Muscle of leg (tissue), 16 donors: ENCODE measurements at places on chromosomes 13 and 19.

GRCh38 chr13:51861723-51862300 is at the start of gene CCDC70:
CCDC70 (plus strand) TSS chr13:51861969; CDS start chr13:51865412, 3,443 bp downstream.
- DNase-seq: no peak

DNA sequence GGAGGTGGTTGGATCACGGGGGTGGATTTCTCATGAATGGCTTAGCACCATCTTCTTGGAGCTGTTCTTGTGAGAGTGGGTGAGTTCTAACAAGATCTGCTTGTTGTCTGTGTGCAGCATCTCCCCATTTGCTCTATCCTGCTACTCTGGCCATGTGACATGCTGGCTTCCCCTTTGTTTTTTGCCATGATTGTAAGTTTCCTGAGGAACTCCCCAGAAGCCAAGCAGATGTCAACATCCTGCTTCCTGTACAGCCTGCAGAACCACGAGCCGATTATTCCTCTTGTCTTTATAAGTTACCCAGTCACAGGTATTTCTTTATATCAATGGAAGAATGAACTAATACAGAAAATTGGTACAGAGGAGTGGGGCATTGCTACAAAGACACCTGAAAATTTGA is 2.3 kb upstream of the SIGLEC12 start:
- DNase-seq: no peak

- DNase-seq: no peak
Observed at GRCh38 chr19:35217649-35217990, 10.9 kb downstream of the FAM187B start.

DNA sequence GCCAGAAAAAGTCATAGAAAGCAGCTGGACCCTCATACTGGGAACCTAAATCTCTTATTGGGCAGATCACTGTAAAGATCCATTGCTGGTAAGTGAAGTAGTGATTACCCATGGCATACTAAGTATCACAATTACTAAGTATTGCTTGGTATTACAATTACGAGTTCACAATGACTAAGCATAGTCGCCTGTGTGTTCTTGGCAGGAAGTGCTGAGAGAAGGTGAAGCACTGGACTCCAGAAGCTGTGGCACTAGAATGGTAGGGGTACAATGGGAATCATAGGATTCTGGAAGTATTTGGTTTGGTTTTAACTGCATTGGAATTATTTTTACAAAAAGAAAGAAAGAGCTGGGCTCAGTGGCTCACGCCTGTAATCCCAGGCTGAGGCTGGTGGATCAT is 20.3 kb downstream of the LGALS16 start:
- DNase-seq: no peak

- no peak for DNase-seq
Observed at GRCh38 chr13:32734511-32734910, 148.3 kb downstream of the PDS5B start.

GRCh38 chr19:17049711-17050280 is 23.2 kb upstream of the CPAMD8 start:
- no peak for DNase-seq

DNA sequence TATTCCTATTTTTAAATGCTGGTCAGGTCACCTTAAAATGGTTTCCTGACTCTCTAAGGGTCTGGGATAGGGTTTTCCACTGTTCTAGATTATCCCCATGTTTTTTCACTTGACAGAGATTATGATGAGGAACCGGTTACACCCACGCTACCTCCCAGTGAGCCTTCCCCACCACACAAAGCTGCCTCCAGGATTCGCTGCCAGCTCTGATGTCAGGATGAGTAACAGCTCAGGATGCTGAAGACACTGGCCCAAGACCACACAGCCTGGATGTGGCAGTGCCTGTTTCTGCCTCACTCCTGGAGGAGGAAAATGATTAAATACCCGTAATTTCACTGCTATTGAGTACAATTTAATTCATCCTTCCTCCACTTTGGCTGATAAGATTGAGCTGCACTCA is 22.9 kb downstream of the ZNF114 start:
- no peak for DNase-seq

DNA sequence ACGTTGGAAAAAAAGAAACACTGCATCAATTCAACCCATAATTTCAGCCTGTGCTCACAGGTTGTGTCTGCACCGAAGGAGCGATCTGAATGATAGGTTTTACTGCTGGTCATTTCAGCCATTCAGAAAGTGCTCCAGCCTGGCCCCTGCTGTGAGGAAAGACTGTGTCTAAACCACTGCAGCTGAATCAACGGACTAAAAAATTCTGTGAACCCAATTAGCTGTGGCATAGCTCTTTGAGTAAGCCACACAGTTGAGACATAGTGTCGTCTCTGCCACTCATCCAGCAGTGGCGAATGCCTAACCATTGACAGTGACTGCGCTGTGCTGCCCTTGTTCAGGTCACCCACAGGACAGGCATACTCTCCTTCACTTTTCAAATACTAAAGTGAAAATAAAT is 179.8 kb downstream of the COG6 start:
- DNase-seq: no peak

DNA sequence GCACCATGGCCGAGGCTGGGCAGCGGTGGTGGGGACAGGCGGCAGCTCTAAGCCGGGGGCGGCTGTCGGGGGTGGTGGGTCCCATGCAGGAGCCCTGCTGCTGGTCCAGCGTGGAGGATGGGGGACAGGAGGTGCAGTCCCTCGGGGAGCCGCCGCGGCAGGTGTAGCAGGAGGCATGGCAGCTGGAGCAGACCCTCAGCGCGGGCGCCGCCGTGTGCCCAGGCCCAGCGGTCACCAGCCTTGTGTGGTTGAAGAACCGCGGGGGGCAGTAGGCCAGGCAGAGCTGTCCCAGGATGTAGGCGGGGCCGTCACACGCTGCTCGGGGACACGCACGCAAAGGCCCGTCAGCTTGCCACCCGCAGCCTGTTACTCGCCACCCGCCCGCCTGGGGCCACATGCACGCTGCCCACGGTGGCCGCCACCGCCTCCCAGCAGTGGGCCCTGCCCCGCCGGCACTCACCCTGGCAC is 2.9 kb upstream of the C19orf25 start:
- no peak for DNase-seq

- DNase-seq: no peak
Observed at GRCh38 chr19:45528149-45528743, 21.0 kb downstream of the VASP start.

DNA sequence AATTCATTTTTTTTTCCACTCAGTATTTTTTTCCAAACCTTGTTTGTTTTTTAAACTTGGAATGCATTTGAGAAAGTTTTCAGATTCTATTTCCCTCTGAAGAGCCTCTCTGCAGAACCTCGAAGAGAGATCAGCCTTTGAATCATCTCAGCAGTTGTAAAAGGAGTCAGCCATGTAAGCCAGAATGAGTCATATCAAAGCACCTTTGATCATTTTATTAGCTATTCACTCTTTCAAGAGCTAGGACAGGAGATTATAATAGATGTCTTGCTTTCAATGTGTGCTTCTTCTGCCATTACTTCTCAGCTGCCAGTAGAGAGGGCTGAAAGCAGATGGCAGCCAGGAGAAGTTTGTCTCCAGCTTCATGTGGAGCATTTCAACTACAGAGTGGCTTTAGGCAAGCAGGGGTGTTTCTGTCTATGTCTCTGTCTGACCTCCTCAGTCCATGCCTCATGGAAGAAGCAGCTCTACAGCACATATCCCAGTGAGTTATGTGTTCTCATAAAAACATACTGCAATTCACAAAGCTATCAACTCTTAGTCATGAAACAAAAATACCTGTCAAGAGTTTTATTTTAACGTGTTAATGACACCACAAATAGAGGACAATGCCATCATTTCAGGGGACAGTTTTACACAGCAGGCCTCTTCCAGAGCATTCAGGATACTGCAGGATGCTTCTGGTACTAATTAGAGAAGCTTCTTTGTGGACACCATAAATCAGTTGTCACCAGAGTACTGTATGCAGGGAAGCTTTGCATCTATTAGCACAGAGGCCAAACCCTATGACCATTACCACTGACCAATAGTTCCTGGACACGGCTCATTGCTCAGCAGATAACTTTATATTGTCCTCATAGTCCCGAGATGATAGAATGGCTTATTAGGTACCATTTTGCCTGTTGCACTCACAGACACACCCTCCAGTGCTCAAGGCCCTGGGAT is 94.3 kb downstream of the NHLRC3 start:
- no peak for DNase-seq

DNA sequence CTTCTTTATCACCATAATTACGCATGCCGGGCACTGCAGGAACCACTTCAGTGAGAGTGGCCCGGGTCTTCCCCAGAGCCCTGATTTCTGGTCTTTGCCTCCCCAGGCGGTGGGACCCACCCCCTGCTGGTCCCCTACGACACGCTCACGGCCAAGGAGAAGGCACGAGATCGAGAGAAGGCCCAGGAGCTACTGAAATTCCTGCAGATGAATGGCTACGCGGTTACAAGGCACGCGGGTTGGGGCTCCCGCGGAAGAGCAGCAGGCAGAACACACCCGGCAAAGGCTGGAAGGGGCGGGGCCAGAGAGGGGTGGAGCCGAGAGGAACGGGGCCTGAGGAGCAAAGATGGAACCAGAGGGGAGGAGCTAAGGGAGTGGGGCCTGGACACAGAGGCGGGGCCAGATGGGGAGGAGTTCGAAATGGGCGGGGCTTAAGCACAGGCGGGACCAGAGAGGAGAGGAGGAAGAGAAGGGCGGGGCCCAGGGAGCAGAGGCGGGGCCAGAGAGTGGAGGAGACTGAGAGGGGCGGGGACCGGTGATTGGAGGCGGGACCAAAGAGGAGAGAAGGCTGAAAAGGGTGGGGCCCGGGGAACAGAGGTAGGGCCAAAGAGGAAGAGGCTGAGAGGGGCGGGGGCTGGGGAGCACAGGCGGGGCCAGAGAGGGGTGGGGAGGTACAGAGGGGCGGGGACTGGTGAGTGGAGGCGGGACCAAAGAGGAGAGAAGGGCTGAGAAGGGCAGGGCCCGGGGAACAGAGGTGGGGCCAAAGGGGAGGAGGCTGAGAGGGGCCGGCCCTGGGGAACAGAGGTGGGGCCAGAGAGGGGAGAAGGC is 73.4 kb downstream of the RYR1 start:
- DNase-seq: peak; percentile 65

GRCh38 chr13:61592489-61592888 is 176.8 kb upstream of the PCDH20 start:
- no peak for DNase-seq

- peak; percentile 27 for DNase-seq
Observed at GRCh38 chr13:74930402-74931165, 551.4 kb downstream of the TBC1D4 start.

GRCh38 chr13:33490461-33491327 is 205.1 kb upstream of the STARD13 start:
- no peak for DNase-seq

DNA sequence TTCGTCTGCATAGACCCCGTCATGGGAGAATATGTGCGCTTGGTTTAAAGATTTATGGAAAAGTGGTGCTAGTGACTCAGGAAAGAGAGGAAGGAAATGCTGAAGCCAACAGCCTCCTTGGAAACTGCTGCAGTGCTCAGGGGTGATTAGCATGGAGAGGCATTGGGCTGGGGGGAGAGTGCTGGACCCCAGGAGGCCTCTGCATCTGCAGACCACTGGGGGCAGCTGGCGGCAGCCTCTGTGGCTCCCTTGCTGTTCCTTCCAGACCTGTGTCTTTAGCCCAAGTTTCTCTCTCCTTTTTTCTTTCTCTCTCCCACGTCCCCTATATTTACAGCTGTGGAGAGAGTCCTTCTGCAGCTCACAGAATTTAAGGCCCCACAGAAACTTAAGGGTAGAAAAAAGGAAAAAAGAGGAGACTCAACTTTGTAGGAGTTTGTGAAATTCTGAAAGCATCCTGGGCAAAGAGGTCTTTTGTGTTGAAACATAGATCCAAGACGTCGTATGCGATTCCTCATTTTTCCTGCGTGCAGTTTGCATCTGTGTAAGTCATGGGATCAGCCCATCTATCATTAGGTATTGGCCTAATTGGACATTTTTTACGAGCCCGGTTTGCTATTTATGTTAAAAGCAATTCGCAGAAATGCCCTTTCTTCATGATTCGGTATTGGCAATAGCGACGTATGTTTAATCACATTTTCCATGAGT is 116.2 kb upstream of the ZNF536 start:
- DNase-seq: no peak

DNA sequence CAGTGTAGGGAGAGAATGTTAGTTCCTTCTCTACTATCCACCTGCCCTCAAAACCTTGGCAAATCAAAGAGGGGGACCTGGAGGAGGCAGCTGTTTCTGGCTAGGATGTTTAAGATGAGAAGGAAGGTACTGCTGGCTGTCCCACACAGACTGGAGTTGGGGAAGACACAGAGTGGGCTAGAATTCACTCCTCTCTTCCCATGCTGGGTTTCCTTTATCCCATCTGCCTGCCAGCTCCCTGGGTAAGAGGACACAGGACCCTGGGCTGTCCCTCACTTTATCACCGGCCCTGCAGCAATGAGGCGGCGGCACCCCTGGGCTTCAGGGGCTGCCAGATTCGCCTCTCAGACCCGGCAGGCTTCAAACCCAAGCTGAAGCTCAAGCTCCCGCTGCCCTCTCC is 69.5 kb downstream of the KLF2 start:
- no peak for DNase-seq

- peak; percentile 32 for DNase-seq
Observed at GRCh38 chr13:33963134-33963533, 145.2 kb downstream of the RFC3 start.

- no peak for DNase-seq
Observed at GRCh38 chr13:72970301-72970880, 88.4 kb upstream of the KLF5 start.

DNA sequence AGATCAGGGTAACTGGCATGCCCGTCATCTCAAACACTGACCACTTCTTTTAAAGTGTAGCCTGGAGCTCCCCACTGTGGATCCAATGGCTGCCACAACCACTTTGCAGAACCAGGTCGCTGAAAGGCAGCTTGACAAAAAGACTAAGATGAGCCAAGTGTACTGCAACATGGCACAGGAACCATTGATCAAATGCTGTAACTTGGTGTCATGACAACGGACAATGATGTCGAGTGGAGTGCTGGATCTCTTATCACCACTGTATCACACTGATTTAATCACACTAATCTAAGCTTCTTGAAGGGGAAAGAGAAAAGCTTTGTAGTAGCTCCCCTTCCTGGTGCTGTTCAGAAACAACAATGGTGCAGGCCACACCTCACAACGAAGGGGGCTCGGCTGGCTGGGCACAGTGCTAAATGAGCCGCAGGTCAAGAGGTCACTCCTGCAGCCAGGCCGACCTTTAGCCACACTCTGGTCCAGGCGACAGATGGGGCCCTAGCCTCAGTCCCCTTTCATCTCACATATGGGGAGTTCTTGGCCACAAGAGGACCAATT is 2.2 kb upstream of the TNFRSF19 start:
- DNase-seq: no peak

- DNase-seq: no peak
Observed at GRCh38 chr13:76889254-76889653, 3.0 kb upstream of the KCTD12 start.

- DNase-seq: no peak
Observed at GRCh38 chr19:37975071-37975470, 68.1 kb downstream of the SIPA1L3 start.

- DNase-seq: no peak
Observed at GRCh38 chr19:50362656-50363424, 2.6 kb downstream of the NAPSA start.

GRCh38 chr13:60074397-60074796 is 89.3 kb downstream of the DIAPH3 start:
- DNase-seq: no peak

- no peak for DNase-seq
Observed at GRCh38 chr19:45069056-45069455, 7.2 kb downstream of the ZNF296 start.

GRCh38 chr19:3670796-3671679 is 29.2 kb downstream of the PIP5K1C start:
- DNase-seq: peak; percentile 87

GRCh38 chr13:110808138-110808537 is 94.6 kb downstream of the ING1 start:
- peak; percentile 75 for DNase-seq

- DNase-seq: peak; percentile 96
Observed at GRCh38 chr13:74575729-74576125, 441.5 kb upstream of the KLF12 start.

- DNase-seq: no peak
Observed at GRCh38 chr13:112958127-112958989, 10.7 kb upstream of the MCF2L start.
